Lung (tissue), 17 donors: ENCODE measurements at places on chromosomes 1 and 21. TPM values are rescaled to one million over a fixed set of nuclear protein-coding genes. Genes with fewer than 3 reads are reported as not detected.

Gene MATN1
- total RNA-seq: 0.57 TPM

Gene CXADR
- 25.2 TPM for total RNA-seq

Gene EXO1
- 1.3 TPM for total RNA-seq

Gene APH1A
- total RNA-seq: 95.0 TPM

Gene ARHGEF16
- total RNA-seq: 14.8 TPM

Gene OR2L8
- not detected for total RNA-seq

Gene AMY2A
- not detected for total RNA-seq

- no peak overlapping the region for H3K27ac ChIP-seq
- H3K4me3 ChIP-seq: no peak overlapping the region
- no peak for DNase-seq
Observed at GRCh38 chr21:22855581-22855980, 1857.4 kb downstream of the NCAM2 start.

DNA sequence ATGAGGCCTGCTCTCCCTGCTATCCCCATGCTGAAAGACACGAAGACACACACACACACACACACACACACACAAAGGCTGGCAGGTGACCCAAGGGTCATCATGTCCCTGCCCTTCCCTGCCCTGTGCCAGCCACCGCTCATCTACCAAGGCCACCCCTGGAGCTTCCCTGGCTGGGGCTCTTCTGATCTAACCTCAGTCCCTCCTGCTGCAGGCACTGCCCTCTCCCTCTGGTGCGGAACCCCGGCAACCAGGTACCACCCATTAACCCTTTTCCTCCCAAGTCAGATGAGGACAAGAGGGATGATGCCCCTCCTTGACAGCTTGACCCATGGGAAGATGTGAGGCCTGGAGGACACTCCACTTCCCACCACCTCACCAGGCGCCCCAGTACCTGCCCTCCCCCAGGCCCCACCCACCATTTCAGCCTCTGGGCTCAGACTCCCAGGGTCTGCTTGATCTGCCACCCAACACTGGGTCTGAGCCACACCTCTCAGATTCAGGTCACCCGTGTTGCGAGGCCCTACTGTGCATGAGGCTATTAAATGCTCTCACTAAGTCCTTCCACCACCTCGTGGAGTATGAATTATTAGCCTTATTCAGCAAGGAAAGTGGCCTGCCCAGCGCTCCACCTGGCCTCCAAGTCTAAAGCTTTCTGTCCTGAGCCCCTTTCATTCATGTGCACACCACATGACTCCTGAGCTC lies 2.5 kb downstream of the SDC3 start:
- no peak for DNase-seq
- H3K27ac ChIP-seq: no peak overlapping the region
- H3K4me1 ChIP-seq: peaks cover 37% of the 10 kb centered on the region
- H3K4me3 ChIP-seq: no peak overlapping the region
- H3K36me3 ChIP-seq: no peaks in the 10 kb centered on the region
- H3K27me3 ChIP-seq: no peaks in the 10 kb centered on the region

- H3K36me3 ChIP-seq: no peaks in the 10 kb centered on the region
- H3K27me3 ChIP-seq: no peaks in the 10 kb centered on the region
- peaks cover 29% of the 10 kb centered on the region for H3K4me1 ChIP-seq
- DNase-seq: peak; percentile 45
Observed at GRCh38 chr1:46396441-46397398, 2.6 kb downstream of the FAAH start.

- no peaks in the 10 kb centered on the region for H3K36me3 ChIP-seq
- DNase-seq: no peak
- no peaks in the 10 kb centered on the region for H3K4me1 ChIP-seq
- H3K4me3 ChIP-seq: no peak overlapping the region
- no peak overlapping the region for H3K27ac ChIP-seq
- H3K27me3 ChIP-seq: no peaks in the 10 kb centered on the region
Observed at GRCh38 chr1:3817821-3818597, 21.7 kb upstream of the LRRC47 start.

- no peak for DNase-seq
- no peaks in the 10 kb centered on the region for H3K4me1 ChIP-seq
- H3K27me3 ChIP-seq: no peaks in the 10 kb centered on the region
- no peak overlapping the region for H3K27ac ChIP-seq
- no peaks in the 10 kb centered on the region for H3K36me3 ChIP-seq
- H3K4me3 ChIP-seq: no peak overlapping the region
Observed at GRCh38 chr1:94859174-94859573, 39.0 kb downstream of the SLC44A3 start.

GRCh38 chr1:41583658-41584547 lies 99.4 kb upstream of the EDN2 start:
- no peaks in the 10 kb centered on the region for H3K36me3 ChIP-seq
- no peak overlapping the region for H3K27ac ChIP-seq
- no peak overlapping the region for H3K4me3 ChIP-seq
- DNase-seq: no peak
- H3K27me3 ChIP-seq: no peaks in the 10 kb centered on the region
